ENCODE measurements at places on chromosomes 5 and 9.

GRCh38 chr9:11828201-11828600 lies 865.0 kb upstream of the TYRP1 start:
- no peak for DNase-seq

- DNase-seq = no peak
Measured at GRCh38 chr9:113530022-113530635, 66.6 kb downstream of the RGS3 start.

- no peak for DNase-seq
Measured at GRCh38 chr9:132234535-132234934, 72.7 kb downstream of the NTNG2 start.

DNA sequence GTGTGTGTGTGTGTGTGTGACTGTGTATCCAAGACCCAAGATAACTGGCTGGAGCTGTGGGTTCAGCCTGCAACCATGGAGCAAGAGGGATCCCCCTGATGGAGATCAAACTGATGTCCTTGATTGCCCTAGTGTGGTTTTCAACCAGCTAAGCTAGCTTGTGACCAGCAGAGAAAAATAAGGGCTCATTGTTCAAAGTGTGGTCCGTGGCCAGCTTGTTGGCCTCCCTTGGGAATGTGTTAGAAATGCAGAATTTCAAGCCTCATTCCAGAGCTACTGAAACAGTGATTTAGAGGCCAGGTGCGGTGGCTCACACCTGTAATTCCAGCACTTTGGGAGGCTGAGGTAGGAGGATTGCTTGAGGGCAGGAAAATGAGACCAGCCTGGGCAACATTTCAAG lies 79.9 kb downstream of the ACER2 start:
- DNase-seq = no peak
